Fibroblast of skin of left quadriceps (primary cell): ENCODE measurements at places on chromosomes 7 and 10.

GRCh38 chr7:11343136-11343535 is 369.5 kb downstream of the PHF14 start:
- DNase-seq = no peak

DNA sequence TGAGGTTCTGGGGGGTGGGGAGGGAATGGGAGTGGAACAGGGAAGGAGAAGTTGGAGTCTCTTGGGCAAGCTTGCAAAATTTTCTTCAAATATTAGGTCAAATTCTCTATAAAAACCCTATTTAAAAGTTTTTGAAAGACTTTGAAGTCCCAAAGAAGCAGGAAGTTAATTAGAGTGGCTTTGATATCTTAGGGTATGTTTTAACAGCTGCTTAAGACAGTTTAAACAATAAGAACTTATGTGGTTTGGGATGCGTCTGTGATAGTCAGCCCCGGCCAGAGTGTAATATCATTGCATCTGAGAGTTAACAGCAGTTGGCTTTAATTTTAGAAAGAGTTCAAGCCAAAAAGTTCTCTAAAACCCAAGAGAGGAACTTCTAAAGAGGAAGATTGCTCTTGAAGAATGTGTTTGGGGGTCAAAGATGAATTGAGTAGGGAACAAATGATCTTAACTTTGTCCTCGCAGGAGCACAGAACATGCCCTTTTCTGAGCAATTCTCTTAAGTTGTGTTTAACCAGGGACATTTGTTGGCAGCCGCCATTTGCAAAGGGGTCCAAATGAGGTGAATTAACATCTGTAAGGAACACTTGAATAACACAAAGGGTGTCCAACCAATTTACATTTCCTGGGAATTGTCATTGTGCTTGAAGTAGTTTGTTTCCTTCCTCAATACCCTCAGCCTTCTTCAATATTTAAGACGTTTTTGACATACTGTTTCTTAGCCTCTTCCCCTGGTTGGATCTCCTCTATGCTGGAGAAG is 182.4 kb downstream of the PTEN start:
- no peak for DNase-seq

- no peak for DNase-seq
Observed at GRCh38 chr10:126016156-126016805, 119.9 kb downstream of the FANK1 start.

GRCh38 chr7:36591636-36592035 is 132.7 kb downstream of the AOAH start:
- no peak for DNase-seq
